ENCODE measurements at places on chromosomes 16 and 17. TPM values are rescaled to one million over a fixed set of nuclear protein-coding genes. Genes with fewer than 3 reads are reported as not detected.

The GNGT2 gene
- polyA plus RNA-seq: 1.8 TPM

The PIK3R5 gene
- 0.94 TPM for polyA plus RNA-seq

The KRTAP9-8 gene
- polyA plus RNA-seq: not detected

The TBC1D3K gene
- not detected for polyA plus RNA-seq

The BICDL2 gene
- polyA plus RNA-seq: 3.8 TPM

The CTRB1 gene
- not detected for polyA plus RNA-seq

The CLEC18B gene
- polyA plus RNA-seq: 130 TPM

The ZPBP2 gene
- not detected for polyA plus RNA-seq
